D721Med (cell line): ENCODE measurements at places on chromosomes 2 and 18.

DNA sequence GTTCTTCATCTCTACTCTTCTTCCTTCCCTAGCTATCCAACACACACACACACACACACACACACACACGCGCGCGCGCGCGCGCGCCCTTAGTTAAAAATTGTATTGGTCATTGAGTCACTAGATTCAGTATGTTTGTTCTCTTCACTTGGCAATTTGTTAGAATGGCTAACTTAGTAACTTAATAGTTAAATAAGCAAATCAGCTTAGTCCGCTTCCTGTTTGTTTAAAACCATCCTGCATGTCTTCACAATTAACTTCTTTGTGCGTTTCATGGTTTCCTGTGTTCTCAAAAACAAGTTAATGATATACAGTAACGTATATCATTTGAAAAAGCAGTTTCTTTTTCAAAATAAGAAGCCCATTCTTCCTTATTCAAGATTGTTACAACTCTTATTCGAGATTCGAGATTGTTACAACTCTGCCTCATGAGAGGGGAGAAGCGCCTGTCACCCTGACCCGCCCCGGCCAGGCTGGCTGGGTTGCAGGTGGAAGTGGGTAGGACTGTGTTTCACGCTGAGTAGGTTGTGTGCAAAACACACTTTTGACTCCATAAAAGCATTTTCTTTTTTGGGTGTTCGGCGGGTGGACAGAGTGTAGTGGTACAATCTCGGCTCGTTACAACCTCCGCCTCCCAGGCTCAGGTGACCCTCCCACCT, 9.5 kb upstream of the CNNM3 start:
- DNase-seq = no peak

- DNase-seq = no peak
Observed at GRCh38 chr2:181038796-181039195, 58.4 kb downstream of the UBE2E3 start.

GRCh38 chr2:191650896-191651773, 26.8 kb upstream of the NABP1 start:
- DNase-seq = no peak

DNA sequence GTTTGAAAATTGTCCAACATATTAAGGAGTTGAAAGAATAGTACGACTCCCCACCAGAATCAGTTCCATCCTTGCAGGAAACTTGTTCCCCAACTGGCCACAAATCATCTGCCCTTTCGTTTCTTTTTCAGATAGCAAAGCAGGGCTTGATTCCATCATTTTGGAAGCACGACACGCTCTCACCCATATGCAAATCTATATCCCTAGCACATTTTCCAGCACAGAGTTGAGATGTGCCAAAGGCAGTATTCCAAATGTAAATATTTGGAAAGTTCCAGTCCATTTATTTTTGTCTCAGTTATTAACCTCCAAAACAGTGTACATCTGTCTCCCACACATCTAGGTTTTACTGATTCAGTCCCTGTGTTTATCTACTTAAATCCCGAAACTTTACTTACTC, 128.8 kb upstream of the BCL2L11 start:
- no peak for DNase-seq

DNA sequence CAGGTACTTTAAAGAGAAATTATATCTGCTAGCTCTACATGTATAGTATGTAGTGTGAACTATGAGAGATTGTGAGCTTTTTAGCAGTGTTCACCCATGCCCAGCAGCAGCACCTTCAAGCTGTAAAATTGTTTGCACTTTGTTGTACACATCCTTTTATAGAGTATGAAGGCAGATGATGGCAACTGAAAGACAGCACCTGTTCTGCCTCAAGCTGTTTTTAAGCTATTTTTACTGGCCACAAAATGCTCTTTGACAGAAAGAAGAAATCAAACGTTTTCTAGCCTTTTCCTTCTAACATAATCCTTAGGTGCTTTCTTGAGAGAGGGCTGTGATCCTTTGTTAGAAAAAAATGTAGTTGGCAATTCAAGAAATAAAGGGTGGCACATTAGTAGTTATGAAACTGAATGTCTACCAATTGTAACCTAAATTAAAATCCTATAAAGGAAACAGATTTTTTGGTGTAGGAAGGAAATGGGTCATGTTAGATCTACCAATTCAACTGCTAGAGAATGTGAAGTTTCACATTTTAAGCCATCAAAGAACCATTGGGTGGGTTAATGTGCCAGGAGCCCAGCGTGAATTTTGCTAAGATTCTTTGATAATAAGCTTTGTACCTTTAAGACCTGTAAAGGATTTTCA, 59.5 kb downstream of the R3HDM1 start:
- DNase-seq = no peak

DNA sequence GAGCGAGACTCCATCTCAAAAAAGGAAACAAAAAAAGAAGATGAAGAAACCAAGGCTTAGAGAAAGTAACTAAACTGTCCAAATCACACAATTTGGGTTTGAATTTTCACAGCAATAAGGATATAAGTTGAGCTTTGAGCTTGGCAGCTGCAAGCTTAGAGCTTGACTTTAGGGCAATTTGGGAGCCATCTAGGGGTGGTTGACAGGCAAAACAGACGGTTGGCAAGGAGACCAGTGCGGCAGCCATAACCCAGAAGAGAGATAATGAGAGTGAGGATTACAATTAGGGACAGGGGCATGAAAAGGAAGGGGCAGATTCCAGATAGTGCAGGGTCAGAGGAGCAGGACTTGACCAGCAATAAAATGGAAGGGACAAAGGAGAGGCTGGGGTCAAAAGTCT, 382.2 kb upstream of the HNRNPA3 start:
- no peak for DNase-seq

GRCh38 chr2:137154946-137155345, 389.6 kb downstream of the THSD7B start:
- no peak for DNase-seq

GRCh38 chr2:134122610-134123009, 131.3 kb upstream of the MGAT5 start:
- no peak for DNase-seq

DNA sequence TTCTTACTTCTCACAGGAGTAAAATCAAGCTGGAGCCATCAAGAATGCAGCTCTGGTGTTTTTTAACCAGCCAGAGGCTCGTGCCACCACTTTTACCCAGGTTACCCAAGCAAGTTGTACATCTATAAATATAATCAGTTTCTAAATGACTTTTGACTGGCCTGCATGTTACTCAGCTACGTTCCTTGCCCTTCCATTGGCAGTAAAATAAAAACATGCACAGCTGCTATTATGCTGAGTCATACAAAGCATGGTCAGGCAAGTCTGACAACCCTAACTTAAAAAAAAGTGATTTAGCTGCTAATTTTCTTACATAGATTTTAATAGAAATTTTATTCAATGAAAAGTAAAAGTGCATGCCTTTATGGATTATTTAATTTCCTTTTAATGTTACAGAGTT, 111.7 kb upstream of the CSRNP3 start:
- no peak for DNase-seq

DNA sequence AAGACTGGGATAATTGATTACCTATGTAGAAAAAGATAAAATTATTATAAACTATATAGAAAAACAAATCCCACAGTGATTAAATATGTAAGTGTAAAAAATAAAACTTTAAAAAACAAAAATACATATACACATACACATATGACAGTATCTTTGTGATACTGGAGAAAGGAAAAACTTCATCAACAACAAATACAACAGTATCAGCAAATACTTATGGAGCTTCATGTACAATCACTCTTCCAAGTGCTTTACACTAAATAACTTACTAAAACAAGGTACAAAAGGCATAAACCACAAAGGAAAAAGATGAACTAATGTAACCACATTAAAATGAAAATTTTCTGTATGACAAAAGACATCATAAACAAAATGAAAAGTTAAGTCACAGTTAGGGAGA, 24.1 kb upstream of the GFPT1 start:
- DNase-seq = no peak

GRCh38 chr2:112137516-112138158, 548 bp upstream of the FBLN7 start:
- no peak for DNase-seq

DNA sequence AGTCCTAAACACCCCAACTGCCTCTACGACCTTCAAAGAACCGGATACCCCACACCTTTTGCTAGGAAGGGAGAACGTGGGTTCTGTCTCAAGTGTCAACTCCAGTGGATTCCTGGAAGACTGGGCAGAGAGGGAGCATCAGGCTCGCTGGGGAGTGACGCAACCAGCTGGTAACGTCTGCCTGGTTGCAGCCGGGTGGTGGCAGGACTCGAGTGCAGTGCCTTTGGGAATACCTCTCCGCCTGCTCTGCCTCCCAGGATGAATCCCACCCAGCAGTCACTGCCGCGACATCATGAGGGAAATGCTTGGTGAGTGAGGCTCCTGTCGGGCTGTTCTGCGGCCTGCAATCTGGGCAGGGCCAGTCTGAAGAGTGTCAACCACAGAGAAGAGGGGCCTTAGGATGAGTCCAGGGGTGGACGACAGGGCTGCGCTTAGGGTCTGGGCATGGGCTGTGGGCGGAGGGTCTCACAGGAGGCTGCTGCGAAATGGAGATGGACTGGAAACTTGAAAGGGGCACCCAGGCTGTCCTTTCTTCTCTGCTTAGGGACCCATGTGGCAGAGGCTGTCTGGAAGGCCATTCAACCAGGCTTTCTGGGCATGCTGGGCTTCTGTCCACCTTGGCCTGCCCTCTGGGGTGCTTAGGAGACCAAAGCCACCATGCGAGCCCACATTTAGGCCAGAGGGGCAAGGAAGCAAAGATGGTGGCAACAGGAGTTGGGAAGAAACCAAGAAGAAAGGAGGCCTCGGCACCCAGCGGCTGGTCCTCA, 12.9 kb downstream of the GPR17 start:
- DNase-seq = no peak

GRCh38 chr2:162123806-162124758, 28.0 kb downstream of the GCG start:
- no peak for DNase-seq

DNA sequence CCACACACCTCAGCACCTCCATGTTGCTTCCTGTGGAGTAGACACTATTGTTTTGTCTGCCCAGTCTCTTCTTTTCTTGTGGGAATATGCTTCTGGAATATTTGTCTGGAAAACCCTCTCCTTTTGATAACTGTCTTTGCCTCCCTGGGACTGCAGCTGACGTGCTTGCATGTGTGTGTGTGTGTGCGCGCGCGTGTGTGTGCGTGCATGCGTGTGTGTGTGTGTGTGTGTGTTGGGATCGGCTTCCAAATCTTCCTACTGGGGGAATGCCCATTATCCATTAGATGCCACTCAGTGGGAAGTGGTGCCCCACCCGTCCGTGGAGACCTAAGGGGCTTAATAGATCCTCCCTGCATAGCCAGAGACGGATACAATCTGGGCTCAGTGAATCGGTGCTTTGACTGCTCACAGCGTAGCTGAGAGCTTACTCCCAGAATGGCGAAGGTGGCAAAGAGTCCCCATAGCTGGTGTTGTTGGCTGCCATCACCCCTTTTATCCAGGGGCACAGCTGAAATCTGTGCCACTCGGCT, 86.9 kb downstream of the RRM2 start:
- DNase-seq = no peak

- DNase-seq = no peak
Observed at GRCh38 chr2:151808258-151809072, 19.8 kb downstream of the ARL5A start.

- DNase-seq = no peak
Observed at GRCh38 chr2:59068255-59068654, 827.1 kb upstream of the FANCL start.

GRCh38 chr2:88443353-88443938, 9.0 kb downstream of the FOXI3 start:
- DNase-seq = no peak

GRCh38 chr2:147468963-147469362, 375.9 kb upstream of the ACVR2A start:
- DNase-seq = no peak

DNA sequence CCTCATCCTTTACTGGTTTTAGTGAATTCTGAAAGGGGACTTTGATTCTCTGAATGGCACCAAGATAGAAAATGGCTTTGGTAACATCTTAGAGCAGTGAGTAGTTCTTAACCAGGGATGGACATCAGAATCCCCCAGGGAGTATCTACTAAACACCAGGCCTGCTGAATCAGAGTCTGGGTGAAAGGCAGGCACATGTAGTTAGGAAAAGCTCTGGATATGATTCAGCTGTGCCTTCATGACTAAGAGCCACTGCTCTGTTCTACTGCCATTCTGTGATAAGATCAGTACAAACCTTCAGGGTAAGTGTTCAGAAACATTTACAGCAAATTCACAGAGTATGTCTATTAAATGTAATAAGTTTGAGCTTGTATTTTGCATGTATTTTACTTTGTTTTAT, 46.2 kb upstream of the B3GNT2 start:
- DNase-seq = no peak

DNA sequence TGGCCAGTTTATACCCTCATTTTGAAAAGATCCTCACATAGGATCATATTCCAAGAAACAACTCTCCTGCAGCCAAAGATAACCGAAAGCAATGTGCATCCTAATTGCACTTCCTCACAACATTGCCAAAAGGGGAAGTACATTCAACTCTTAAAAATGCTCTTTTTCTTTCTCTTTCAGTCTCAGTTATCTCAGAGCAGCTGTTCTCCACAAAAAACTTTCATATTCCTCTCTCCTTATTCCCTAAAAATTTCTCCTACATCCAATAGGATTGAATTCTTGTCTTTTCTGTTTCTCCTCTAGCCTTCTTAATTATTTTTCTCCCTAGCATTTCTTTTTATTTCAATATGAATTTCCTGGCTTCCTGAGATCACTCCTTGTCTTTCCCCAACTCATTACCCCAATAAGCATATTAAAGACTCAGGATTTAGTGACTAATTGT, 7.4 kb upstream of the VRK2 start:
- no peak for DNase-seq

DNA sequence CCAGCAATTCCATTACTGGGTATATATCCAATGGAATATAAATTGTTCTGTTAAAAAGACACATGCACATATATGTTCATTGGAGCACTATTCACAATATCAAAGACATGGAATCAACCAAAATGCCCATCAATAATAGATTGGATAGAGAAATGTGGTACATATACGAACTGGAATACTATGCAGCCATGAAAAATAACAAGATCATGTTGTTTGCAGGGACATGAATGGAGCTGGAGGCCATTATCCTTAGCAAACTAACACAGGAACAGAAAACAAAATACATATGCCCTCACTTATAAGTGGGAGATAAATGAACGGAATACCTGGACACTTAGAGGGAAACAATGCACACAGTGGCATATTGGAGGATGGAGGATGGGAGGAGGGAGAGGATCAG, 355.8 kb downstream of the CCDC85A start:
- no peak for DNase-seq

DNA sequence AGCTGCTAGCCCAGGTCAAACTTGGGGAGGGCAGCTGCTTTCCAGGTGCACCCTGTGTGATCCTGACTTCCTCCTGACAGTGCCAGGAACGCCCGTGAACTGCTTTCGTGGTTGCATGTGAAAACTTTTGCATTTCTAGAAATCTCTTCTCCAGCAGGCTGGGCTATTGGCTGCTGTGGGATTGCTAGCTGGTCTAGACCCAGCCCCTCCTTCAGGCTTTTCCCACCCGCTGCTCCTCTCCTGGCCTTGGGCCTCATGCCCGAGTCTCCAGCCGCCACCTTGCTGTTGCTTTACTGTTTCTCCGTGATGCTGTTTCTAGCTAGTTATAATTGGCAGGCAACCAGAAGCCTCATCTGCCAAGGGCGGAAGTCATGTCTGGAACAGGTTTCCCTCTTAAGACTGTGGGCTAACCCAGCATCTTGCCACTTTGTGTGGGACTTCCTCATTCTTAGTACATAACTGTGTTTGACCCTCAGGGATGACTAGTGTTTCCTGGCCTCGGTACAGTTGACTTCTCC, 27.0 kb upstream of the MGAT4A start:
- no peak for DNase-seq
